MV-4-11 (cell line): ENCODE measurements at places on chromosomes 4 and X.

DNA sequence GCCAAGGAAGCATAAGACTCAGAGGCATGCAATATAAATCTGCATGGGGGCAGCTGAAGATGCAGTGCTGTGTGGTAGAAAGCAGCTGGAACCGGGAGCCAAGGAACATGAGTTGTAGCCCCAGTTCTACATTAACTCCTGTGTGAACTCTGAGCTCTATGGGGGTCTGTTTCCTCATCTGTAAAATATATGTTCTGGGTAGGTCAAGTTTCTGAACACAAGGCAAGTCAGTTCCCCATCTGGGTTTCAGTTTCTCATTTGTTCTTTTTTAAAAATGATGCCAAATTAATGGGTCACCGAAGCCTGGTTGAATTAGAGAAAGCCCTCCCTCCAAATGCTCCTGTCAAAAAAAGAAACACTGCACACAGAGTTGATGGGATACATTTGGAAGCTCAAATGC is 24.0 kb downstream of the UNC5C start:
- DNase-seq: peak; percentile 79

GRCh38 chrX:12877386-12877785 is 10.5 kb downstream of the TLR7 start:
- DNase-seq: peak; percentile 3

DNA sequence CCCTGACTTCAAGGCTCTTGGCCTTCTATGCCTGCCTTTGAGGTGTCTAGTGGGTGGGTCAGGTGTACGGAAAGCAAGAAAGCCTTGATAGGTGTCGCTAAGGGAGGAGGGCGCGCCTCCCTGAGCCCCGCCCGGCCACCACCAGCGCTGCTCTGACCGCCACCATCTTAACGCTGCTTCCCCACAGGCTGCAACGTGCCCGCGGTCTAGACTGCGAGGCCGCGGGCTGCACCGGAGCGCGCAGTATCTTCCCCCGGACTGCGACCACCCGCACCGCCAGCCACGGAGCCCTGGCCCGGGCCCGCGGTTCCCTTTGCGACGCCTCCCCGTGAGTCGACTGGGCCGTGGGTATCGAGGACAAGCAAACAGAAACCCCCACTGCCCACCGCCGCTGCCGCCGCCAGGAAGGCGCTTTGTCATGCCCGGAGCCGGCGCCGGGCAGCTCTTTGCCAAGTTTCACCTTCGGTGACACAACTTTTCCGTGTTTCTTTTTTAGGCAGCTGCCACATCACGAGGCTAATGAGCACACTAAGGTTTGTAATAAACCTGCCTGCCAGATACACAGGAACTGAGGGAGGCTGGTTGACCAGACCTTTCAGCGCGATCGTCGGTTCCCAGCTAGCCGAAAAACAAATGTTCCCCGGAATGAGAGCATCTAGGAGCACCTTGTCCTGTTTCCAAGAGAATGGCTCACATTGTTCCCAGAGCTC is 335.8 kb upstream of the F9 start:
- DNase-seq: no peak

DNA sequence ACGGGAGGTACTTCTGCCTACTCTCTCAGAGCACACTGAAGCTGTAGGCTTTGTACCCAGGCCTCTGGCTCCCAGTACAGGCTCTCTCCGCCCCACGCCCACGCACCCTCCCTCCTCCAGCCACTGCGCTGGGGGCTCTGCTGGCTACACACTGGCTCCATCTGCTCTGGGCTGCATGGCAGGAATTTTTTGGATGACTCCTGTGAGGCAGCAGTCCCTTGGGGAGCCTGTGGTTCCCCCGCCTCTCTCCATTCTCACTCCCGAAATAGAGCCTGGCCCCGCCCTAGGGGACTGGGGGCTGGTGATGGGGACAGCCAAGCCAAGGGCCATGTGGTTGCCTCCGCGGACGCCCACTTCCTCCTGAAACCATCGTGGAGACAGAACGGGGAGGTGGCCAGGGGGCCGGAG is 58.1 kb upstream of the ADRA2C start:
- DNase-seq: peak; percentile 96

- no peak for DNase-seq
Measured at GRCh38 chr4:25031077-25031621, 403 bp upstream of the LGI2 start.

GRCh38 chr4:147626903-147627302 is 9.7 kb downstream of the TMEM184C start:
- DNase-seq: no peak

- no peak for DNase-seq
Measured at GRCh38 chr4:16124232-16124631, 40.4 kb upstream of the PROM1 start.

- no peak for DNase-seq
Measured at GRCh38 chr4:104022831-104023230, 303.0 kb upstream of the TACR3 start.

GRCh38 chr4:159267869-159268285 is 165.0 kb downstream of the RAPGEF2 start:
- peak; percentile 3 for DNase-seq

DNA sequence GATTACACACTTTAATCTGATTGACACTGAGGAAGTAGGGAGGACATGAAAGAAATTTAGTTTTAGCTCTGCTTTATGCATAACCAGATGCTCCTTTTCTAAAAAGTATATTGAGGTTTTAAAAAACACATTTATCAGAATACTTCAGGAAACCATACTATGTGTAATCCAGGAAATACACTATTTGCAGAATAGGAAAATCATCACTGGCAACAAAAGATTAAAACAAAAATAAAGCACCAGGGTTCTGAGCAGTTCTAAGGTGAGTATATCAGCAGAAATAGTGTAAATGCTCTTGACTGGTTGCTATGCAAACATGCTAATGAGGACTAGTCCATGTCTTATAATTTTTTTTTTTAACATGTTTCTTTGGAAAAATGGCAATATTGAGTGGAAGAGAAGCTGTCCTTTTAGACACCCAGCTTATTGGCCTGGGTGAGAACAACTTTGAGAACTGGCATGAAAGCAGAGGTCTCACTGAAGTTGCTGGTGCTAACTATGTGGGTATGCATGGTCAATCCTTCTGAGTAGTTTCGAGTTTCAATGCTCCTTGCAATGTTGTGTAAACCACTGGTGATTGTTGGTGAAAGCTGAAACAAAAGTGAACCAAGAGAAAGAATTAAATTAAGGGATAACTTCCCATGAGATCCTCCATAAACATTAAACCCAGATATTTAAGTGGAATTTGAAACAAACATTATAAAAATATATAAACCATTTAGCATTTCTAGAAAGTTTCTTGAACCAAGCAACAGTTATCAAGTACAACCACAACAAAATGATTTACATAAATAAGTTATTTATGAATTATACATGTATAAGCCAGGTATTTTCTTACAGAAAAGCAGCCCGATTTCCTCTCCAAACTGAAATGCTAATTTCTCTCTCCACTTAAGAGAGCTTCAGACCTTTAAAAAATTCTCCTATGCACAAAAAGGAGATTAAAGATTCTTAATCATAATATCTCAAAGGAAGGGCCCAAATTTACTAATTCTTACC is 20.4 kb upstream of the SCD5 start:
- no peak for DNase-seq

GRCh38 chrX:70254063-70254400 is 6.0 kb downstream of the P2RY4 start:
- no peak for DNase-seq

DNA sequence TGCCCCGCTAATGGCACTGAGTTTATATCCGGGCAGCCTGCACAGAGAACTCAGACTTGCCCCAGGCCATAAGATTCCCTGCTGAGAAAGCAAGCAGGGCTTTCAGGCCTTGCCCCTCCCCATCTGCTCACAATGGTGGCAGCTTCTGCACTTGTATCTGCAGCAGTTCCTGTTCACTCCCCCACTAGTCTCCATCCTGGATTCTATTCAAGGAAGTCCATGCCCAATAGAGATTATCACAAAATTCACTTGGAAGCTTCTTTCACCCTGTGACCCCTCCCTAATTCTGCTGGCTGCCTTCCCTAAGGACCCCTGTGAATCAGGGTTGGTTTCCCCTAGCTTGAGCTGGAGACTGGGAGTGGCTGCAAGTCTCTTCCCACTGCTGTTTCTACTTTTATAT is 34.5 kb upstream of the UCP1 start:
- DNase-seq: no peak

GRCh38 chr4:173289353-173289727 is 44.8 kb downstream of the HMGB2 start:
- peak; percentile 2 for DNase-seq

DNA sequence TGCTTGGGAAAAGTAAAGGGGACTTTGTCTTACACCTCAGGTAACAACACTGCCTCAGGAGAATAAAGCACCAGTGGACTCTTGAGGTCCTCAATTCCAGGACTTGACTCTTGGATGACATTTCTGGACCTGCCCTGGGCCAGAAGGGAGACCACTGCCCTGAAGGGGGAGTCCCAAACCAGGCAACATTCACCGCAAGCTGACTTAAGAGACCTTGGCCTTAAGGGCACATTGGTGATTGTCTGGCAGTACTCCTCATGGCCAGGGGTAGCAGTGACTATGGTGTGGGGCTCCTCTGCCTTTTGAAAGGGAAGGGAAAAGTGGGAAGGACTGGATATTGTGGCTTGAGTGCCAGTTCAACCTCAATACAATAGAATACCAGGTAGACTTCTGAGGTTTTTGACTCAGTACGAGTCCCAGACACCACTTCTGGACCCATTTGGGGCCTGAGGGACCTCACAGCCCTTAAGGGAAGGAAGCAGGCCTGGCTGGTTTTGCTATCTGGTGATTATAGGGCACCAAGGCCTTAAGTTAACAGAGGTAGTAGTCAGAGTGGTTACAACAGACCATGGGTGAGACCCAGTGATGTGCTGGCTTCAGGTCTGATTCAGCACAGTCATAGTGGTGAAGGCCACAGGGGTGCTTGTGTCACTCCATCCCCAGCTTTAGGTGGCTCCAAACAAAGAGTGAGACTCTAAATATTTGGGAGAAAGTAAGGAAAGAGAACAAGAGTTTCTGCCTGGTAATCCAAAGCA is 121.2 kb upstream of the TET2 start:
- no peak for DNase-seq

GRCh38 chr4:156638334-156638733 is 333.3 kb downstream of the PDGFC start:
- no peak for DNase-seq

DNA sequence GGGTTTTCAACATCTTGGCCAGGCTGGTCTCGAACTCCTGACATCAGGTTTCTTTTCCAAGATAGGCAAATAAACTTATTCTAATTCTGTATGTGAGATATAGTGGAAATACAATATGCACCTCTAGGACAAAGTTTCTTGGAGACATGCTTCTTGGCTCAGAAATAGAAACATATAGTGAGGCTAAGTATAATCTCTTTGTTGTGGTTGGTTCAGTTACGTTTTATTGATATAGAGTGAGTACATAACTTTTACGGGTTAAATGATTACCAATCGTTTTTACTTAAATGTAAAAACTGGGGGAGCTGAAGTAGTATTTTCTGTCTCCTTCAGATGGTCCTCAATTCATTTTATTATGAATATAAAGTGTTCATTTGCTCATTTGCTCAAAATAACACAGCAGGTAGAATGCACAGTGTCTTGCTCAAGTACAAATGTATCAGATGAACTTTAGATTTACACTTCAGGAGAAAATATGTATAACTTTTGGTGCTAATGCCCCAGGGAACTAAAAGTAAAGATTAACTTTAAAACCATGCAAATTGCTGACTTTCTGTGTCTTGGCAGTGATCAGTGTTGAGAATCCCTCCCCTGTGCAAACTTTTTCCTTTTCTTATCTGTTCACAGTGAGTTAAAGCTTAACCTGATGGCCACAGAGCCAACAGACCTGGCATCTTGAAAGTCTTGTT is 77.6 kb downstream of the AFF1 start:
- no peak for DNase-seq

DNA sequence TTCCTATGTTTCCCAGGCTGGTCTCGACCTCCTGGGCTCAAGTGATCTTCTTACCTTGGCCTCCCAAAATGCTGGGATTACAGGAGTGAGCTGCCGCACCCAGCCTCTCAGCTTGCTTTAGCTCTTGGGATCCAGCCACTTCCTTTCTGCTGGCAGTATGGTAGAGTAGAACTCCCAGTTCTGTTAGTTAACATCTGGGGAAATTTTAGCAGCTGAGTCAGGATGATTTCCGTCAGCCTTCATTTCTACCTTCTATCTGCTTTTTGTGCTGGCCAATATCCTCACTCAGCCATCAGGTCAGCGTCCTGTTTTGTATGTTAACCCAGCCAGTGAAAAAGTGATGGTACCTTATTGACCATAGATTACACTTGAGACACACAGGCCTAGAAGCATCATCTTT is 59.3 kb upstream of the GPC4 start:
- DNase-seq: no peak

DNA sequence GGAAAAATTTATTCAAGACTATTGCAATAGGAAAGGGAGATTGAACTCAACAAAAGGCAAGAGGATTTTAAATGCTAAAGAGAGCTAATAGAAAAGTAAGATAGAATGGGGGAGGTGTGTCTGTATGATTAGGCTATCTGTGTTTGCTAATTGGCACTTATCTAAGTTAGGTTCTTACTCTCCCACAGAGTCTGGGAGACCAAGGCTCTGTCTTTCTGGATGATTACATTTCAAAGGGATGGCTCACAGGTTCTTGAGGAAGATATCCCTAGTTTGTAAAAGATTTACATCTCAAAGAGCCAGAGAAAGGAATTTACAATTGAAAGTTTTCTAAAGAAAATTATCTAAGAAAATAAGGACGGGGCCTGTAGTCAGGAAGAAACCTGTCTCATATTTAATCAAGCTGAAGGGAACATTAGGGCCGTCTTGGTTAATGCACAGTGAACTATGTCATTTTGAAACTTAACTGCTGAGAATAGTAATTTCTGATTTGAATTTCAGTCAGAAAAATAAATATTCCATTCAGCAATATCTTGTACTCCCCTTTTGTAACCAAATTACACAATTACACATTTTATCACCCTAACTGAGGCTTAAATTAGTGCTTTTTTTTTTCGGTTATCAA is 75.8 kb downstream of the MAGEB10 start:
- no peak for DNase-seq

GRCh38 chrX:6986915-6987314 is 160.6 kb upstream of the STS start:
- no peak for DNase-seq

GRCh38 chr4:59570860-59571476 is 1629.2 kb upstream of the ADGRL3 start:
- peak; percentile 87 for DNase-seq
